ENCODE measurements at places on chromosomes 11 and 22.

GRCh38 chr11:133041928-133042882, 490.1 kb downstream of the OPCML start:
- DNase-seq: no peak

DNA sequence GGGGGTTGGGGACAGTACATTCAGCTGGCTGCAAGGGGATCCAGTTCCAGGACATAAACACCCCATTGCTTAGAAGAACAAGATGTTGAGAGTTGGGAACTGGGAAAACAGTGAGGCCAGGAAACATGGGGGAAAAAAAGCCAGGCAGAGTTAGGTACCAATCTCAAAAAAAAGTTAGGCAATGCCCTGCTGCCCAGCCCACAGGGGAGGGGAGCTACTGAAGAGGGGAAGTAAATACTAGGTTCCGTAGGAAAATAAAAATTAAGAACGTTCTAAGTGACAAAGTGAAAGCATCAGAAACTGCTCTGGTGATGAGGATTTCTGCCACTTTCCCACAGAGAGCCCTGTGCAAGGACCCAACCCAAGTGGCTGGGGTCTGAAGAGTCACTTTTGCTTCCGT, 12.0 kb downstream of the SPTBN2 start:
- no peak for DNase-seq

GRCh38 chr11:42502151-42502550, 809.6 kb upstream of the API5 start:
- no peak for DNase-seq

GRCh38 chr22:37533995-37534394, 14.8 kb upstream of the CARD10 start:
- no peak for DNase-seq

DNA sequence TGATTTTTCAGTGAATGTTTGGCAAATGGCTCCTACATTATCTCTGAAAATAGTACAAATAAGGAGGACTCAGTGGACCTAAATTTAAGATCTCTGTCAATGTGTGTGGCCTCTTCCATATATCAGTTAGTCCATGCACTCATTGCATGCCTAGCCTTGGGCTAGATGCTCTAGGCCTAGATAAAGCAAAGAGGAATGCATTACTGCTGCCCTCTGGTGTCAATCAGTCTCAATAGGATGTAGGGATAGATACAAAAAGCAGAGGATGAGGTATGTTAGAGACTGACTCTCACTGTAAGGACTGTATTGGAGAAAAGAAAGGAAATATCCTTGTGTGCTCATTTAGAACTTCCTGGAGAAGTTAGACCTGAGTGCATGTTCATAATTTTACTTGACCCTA, 42.0 kb downstream of the MS4A2 start:
- peak; percentile 3 for DNase-seq
